ENCODE measurements at places on chromosomes 3 and 15. TPM values are rescaled to one million over a fixed set of nuclear protein-coding genes. Genes with fewer than 3 reads are reported as not detected.
A peak's percentile ranks its signal among the peaks of the same experiment; 100 is the strongest.

DNA sequence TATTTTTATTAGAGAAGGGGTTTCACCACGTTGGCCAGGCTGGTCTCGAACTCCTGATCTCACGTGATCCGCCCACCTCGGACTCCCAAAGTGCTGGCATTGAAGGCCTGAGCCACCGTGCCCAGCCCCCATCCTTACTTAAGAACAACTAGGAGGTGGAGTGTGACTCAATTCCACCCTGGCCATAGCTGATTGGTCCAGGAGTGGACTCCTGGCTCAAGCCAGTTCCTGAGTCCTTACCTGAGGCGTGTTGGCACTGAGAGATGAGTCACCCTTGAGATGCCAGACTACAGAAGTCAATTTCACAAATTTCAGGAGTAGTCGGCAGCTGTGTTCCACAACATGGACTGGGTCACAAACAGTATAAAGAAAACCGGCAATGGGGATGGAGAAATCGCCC lies 124.2 kb downstream of the SHQ1 start:
- no peak for DNase-seq

DNA sequence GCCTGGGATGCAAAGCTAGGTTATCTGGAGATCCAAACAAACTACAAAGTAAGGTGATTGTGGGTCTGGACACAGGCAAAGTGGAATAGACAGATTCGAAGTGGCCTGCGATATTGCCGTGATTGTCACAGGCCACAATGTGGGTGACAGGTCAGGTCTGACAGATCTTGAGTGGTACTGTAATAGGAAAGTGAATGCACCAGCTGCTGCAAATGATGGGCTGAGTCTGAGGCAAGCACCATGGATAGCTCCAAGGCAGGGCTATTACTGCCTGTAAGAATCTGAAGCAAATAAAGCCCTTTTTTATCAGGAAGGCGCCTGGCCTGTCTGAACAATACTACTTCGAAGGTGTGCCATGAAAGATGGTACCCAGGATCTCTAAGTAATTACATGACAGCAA lies 10.0 kb downstream of the ARMC8 start:
- no peak for DNase-seq

- DNase-seq, result no peak
Observed at GRCh38 chr15:50181201-50181968, 611 bp upstream of the SLC27A2 start.

DNA sequence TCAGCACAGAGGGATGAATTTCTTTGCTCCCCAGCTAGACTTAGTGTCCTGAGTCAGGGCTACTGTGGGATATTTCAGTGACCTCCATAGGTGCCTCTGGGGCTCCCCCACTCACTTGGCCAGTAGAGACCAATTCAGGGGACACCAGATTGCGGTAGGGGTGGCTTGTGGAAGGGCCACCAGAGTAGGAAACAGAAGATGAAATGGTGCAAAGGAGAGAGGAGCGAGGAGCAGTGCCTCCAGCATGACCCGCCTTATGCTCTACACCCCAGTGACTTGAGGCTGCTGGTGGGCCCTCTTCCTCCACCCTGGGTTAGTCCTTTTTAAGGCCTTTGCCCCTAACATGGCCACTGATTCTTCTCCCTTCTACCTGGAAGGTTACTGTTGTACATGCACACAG lies 2.5 kb downstream of the AEN start:
- DNase-seq, result no peak

GRCh38 chr15:99702895-99703602 lies 30.2 kb downstream of the LYSMD4 start:
- no peak for DNase-seq

DNA sequence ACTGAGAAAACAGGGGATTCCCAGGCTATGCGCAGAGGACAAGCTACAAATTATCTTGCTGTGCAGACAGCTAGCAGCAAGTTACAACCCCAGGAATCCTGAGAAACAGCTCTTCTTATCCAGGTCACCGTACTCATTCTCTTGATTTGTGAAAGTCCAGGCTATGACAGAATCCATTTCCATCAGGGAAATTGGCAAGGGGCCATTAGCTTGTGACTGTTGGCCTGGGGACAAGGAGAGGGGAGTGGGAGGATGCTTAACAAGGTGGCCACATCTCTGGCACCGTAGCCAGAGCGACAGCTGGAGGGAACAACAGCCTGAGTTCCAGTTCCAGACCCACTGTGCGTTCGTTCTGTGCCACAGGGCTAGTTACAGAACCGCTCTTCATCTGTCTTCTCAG lies 44.9 kb upstream of the PLXNA1 start:
- DNase-seq, result no peak

- no peak for DNase-seq
Observed at GRCh38 chr3:128345196-128345595, 121.5 kb downstream of the DNAJB8 start.

DNA sequence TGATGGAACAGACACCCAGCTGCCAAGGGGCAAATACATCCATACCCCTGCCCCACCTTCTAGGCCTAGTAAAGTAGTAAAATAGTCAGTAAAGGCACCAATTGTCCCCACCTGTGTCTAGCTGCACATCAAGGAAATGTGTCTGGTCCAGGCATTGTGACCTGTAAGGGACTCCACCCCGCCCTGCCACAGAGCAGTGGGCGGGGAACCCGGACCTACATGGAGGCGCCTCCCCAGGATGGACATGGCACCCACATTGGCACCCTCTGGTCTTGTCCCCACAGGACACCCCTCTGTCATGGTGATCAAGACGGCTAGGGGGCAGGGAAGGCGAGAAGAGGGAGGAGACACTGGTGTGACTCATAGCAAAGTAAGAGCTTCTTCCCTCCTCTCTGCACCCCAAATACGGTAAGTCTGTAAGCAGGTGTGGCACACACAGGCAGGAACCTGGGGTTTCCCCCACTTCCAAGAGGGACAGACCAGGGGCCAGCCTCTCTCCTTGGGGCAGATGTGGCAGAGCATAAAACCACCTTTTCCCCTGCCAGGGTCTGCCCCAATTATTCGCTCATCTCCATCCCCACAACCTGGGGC lies 13.5 kb upstream of the LINGO1 start:
- no peak for DNase-seq

- DNase-seq, result no peak
Observed at GRCh38 chr15:71649894-71650293, 160.5 kb upstream of the NR2E3 start.

GRCh38 chr15:38652998-38653397 lies 88.4 kb upstream of the RASGRP1 start:
- DNase-seq, result peak; percentile 90

- no peak for DNase-seq
Observed at GRCh38 chr15:90501898-90502297, 27.8 kb upstream of the CRTC3 start.

The CLSTN2 gene
- not detected for total RNA-seq

DNA sequence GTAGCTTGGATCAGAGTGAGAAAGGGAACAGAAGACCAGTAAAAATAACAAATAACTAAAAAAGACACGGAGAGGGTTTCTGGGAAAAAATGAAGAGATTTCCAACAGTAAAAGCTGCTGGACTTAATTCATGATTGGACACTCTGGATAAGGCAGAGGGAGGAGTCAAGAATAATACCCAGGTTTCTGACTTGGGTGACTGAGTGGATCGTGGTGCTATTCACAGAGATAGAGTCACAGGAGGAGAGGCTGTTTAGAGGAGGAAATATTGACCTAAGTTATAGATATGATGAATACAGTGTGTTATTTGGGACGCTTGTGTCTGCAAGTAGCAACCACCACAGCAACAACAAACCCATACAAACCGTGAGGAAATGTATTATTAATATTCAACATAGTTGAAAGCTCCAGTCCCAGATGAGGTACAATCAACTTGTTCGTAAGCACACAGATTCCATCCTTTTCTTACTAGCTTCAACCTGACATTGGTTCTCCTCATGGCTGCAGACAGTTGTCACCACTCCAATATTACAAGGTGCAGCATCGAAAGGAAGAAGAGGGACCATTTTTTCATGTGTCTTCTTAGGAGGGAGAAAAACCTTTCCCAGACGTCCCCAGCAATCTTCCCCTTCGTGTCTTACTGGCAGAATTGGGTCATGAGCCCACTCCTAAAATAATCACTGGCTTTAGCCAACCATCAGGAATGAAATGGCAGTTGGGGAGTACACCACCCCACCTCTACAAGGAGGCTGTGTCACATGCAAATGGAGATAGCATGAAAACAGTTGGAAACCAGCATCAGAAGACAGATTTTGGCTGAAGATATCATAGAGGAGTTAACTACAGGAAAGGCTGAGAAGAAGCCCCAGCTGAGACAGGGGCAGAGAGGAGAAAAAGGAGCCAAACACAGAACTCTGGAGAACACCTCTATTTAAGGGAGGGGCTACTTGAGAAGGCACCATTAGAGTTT lies 387.8 kb downstream of the SHQ1 start:
- DNase-seq, result no peak

DNA sequence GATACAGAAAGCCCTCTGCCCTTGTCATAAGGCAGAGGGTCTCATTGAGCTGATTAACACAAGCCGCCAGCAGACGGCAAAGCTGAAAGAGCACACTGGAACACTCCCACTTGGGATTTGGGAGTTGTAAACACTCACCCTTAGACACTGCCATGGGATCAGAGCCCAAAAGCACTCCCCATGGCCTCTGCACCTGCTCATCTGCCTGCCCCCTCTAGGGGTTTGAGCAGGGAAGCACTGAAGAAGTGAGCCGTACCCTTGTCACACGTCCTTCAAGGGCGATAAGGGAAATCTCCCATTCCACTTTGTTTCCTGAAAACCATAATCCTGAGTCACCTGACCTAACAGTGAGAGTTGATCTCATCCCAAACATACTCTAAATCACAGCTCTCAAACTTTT lies 14.7 kb downstream of the FSIP1 start:
- DNase-seq, result no peak

DNA sequence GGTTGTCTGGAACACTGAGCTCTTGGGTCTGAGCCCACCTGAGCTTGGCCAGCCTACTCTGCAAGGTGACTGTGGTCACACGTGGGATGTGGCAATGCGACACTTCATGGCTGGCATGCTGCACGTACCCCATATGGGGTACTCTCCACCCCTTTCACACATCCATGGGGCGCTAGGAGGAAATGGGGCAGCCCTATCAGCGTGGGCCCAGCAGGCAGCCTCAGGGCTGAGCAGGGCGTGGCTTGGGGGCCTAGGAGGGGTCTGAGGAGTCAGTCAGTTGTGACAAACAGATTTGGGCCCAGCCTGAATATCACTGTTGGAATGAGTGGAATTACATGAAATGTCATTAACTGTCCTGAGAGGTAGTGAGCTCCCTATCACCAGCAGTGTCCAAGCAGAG lies 82.3 kb upstream of the LINGO1 start:
- DNase-seq, result no peak

GRCh38 chr15:73284090-73284716 lies 84.6 kb downstream of the HCN4 start:
- DNase-seq, result no peak

DNA sequence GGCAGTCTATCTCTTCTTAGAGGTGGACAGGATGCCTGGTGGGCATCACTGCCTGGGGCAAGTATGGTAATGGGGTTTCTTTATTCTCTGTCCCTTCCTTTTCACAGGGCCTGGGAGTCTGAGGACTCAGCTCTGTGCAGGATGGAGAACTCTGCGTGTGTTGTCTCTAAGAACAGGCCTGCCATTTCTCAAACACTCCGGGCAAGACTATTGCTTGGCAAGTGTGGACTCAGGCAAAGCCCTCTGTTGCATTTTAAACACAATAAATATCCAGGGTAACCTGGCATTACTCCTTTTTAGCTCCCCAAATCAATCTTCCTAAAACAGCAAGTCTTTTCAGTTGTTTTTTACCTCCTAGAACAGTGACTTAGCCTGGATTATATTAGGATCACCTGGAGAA lies 185.1 kb upstream of the ROPN1 start:
- DNase-seq, result no peak

GRCh38 chr15:76585576-76585897 lies 249.0 kb downstream of the ISL2 start:
- no peak for DNase-seq

GRCh38 chr3:173737167-173737808 lies 339.7 kb downstream of the NLGN1 start:
- no peak for DNase-seq

DNA sequence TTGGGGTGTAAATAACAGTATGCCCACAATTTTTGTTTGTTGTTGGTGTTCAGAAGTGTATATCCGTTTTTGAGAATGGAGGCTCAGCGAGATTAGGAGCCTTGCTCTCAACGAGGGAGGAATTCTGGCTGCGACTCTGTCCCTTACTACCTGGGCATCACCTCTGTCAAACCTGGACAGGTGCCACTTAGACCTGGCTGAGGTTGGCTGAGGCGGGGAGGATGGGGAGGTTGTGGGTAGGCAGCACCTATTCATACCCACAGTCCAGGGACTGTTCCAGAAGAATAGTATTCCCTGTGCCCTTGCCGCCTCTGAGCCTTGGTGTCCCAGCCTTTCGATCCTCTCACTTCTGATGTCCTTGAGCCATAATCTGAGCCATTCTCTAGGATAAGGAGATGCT lies 99.9 kb downstream of the LINGO1 start:
- DNase-seq, result no peak

GRCh38 chr3:37163262-37164015 lies 10.9 kb downstream of the LRRFIP2 start:
- peak; percentile 13 for DNase-seq

The SCN11A gene
- 0.05 TPM for total RNA-seq

The NGLY1 gene
- 69.5 TPM for total RNA-seq

The SIDT1 gene
- 31.6 TPM for total RNA-seq

- DNase-seq, result peak; percentile 61
Observed at GRCh38 chr3:179196098-179196497, 47.9 kb downstream of the PIK3CA start.

The C2CD4B gene
- total RNA-seq, result not detected

The SEMA7A gene
- 2.7 TPM for total RNA-seq

DNA sequence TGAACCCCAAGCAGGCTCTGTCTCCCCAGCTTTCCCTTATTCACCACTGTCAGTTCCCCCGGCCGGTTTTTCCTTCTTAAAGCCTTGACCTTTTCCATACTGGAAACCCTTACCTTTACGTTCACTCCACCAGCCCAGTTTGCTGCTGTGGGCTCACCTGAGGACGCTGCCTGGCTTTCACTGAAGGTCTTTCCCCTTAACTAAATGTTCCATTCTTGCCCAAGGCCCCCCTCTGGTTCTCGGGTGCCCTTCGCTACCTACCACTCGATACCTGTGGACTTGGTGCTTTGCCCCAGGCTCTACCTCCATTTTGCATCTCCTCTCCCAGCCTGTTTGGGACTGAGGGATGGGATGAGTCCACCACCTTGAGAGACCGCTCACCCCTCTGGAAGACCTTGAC lies 851 bp downstream of the AP2M1 start:
- DNase-seq, result no peak

DNA sequence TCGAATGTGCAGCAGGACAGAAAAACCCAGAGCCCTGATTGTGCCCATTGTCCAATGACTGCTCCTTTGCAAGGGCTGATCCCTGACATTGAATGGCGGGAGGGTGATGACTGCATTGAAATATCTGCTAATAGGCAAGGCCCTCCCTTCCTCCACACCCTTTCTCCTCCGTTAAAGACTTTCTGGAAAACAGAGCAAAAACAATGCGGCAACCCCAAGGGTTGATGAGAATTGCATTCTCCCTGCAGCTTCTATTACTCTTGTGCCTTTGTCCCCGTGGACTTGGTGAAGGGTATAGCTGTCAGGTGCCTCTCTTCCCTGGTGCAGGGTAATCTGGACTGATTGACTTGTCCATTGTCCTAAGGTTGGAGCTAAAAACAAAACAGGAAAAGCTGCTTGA lies 71.8 kb downstream of the THSD4 start:
- no peak for DNase-seq

- DNase-seq, result no peak
Observed at GRCh38 chr3:136444581-136444980, 194.4 kb downstream of the PCCB start.
